ENCODE measurements at places on chromosomes 12 and 14.

GRCh38 chr12:48001505-48002413 lies 2.5 kb downstream of the COL2A1 start:
- no peak for DNase-seq

- no peak for DNase-seq
Observed at GRCh38 chr14:91113829-91114078, at the start of gene DGLUCY. Gene DGLUCY, plus strand, starts transcription at chr14:91114073. Its CDS starts 46,222 bp downstream, at chr14:91160295.

GRCh38 chr12:123055281-123055766 lies 74.8 kb downstream of the ARL6IP4 start:
- no peak for DNase-seq

GRCh38 chr12:52614381-52615207 lies 3.8 kb downstream of the KRT73 start:
- DNase-seq = no peak

DNA sequence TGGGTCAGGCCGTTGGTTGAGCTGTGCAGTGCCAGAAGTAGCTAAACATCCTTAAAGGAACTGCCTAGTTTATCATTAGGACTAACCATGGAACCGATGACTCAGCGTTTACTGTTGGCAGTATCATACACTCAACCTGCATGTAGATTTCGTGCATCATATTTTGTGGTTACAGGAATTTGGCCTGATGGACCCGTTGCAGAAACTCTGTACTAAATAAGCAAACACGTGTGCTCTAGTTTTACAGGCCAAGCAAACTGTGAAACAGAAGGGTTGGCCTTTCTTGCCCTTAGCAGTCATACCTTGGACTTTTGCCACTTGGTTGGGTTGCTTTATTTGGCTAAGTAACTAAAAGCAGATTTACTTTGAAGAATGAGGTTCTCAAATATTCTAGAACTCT lies 35.6 kb downstream of the DGLUCY start:
- DNase-seq = peak; percentile 96

DNA sequence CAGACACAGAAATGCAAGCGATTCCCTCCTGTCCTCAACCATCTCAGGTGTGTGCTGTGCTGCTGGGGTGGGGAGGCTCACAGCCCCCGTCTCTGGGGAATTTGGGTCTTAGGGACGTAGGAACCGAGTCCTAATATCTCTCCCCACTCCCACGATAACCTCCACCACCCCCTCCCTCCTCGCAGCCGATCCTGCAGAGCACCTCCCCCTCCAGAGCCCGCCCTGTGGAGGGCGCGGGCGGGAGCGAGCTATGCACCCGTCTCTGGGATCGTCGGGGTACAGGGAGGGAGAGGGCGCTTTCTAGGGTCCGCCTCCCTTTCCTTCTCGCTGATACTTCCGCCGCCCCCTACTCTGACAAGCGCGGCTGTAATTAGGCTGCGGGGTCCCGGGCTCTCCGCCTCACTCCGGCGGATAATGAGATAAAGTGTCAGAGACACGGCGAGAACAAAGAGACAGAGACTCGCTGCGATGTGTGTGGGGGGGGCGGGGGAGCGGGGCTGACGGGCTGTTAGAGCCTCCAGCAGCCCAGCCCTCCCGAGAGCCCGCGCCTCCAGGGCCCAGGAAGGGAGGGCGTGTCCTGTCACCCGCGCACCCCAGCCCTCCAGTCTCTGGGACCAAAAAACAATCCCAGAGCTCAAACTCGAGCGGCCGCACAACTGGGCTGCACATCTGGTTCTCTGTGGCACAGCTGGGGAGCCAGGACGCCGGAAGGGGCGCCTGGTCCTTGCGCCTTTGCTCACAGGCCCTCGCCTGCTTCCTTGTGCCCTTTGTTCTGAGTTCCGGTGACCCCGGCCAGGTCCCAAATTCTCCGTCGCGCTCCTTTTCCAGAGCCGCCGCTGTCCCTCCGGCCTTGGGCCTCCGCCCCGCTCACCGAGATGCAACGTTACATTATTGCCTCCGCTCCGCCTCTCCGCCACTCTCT lies 8.7 kb downstream of the SHMT2 start:
- DNase-seq = no peak

GRCh38 chr12:5588176-5588575 lies 156.3 kb downstream of the NTF3 start:
- peak; percentile 66 for DNase-seq

DNA sequence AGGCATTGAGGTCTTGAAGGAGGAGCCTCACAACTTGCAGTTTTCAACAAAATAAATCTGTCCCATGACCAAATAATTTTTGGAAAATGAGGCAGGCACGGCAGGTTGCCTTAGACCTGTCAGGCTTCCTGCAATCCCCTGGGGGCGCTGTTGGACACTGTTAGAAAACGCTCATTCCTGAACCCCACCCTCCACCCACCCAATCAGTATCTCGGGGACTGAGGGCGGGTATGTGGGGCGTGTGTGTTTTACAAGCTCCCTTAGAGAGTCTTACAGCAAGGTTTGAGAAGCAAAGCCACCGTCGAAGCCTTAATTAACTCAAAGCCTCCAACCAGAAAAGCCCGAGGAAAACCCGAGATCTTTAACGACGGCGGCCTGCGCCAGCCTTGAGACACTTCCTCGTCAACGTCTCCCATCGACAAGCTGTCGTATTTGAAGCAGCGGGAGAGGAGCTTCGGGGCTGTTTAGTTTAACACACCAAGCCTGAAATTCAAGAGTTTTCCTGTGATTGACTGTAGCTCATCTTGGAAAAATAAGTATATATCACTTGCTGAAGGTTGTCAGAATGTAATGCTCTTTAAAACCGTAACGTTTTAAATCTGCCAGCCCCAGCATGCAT lies 123.0 kb downstream of the GLT1D1 start:
- DNase-seq = no peak

Measured in HS-5 (cell line).